ENCODE measurements at places on chromosomes 12 and 14.

DNA sequence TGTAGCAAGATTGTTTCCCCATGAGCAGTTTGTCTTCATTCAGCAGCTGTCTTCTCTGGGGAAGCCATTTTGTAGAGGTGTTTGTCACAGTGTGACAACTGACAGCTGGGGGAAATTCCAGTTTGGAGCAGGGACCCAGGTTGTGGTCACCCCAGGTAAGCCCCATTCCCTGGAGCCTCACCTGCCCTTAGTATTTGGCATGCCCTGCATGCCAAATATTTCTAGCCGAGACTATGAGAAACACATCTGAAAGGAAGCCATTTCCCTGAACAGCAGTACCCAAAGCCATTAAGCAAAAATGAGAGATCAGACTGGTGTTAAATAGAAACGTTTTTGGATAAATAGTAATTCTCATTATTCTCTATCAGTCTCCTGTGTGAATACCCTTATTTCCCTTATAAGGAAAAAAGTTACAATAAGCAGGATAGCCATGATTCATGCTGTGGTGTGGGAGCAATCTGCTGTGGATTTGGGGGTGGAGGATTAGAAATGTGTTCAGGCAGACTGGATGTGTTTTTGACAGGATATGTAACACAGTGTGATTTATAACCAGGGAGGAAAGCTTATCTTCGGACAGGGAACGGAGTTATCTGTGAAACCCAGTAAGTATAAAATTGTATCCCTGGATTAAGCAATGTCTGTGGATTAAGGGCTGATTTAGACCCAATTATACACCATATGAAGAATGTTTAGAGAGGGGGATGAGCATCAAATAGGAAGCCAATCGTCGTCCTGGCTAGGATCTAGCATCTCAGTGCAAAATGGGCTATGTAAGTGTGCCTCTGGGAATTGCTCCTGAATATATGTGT, 68.9 kb downstream of the DAD1 start:
- no peak overlapping the region for H3K27ac ChIP-seq
- no peaks in the 10 kb centered on the region for H3K36me3 ChIP-seq
- H3K4me3 ChIP-seq, result no peak overlapping the region
- H3K4me1 ChIP-seq, result peaks cover 7% of the 10 kb centered on the region
- H3K27me3 ChIP-seq, result no peaks in the 10 kb centered on the region

DNA sequence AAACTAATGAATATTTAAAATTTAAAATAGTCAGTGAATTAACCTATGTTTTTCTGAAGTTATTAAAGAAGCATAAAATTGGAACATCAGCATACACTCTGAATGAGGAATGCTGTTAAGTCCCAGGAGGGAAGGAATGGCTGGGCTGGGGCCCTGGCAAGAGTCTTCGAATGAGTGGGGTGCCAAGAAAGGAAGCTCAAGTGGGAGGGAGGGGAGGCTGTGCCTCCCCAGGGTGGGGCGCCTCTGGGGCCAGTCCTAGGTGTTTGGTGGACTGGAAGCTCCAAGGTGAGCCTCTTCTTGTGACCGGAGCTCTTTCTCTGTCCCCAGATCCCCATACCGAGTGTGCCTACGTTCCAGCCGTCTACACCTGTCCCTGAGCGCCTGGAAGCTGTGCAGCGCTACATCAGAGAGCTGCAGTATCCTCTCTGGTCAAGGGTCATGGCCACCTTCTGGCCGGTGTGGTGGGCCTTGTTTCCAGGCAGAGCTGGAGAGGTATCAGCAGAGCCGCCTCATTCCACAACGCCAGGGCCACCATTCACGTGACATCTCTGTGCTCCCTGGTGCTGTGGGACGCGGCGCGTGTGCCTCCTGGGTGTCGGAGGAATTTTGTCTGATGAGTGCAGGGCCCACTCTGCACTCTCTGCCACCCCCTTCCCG, 8.5 kb downstream of the VASH1 start:
- peaks cover 11% of the 10 kb centered on the region for H3K27me3 ChIP-seq
- H3K27ac ChIP-seq, result no peak overlapping the region
- DNase-seq, result no peak
- peaks cover 2% of the 10 kb centered on the region for H3K36me3 ChIP-seq
- no peak overlapping the region for H3K4me3 ChIP-seq
- H3K4me1 ChIP-seq, result peaks cover 20% of the 10 kb centered on the region

DNA sequence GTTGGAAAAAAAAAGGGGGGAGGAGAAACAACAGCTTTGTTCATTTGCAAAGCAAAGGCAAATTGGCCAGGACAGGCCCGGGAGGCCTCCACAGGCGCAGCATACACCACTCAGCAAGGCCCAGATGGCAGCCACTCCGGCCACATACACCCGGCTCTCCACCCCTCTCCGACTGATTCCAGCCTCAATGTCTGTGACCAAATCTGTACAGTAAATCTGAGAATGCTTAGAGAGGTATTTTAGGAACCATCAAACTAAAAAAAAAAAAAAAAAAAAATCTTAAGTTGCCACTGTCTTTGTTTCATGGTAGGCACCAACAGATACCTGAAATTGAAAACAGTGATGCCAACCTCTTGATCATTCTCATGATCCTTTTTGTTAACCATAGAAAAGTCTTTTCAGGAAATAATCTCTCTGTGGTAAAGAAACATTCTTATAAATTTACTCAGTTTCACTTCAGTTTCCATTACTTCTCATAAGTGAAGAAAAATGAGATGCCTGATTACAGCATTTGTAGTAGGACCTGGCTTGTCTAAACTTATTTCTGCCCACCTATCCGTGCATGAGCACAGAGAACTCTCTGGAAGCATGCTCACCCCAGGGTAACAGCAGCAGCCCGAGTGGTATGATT, 20.2 kb downstream of the VPS37B start:
- H3K4me3 ChIP-seq, result no peak overlapping the region
- no peak overlapping the region for H3K27ac ChIP-seq
- no peak for DNase-seq
- H3K36me3 ChIP-seq, result peaks cover 6% of the 10 kb centered on the region
- peaks cover 23% of the 10 kb centered on the region for H3K4me1 ChIP-seq

DNA sequence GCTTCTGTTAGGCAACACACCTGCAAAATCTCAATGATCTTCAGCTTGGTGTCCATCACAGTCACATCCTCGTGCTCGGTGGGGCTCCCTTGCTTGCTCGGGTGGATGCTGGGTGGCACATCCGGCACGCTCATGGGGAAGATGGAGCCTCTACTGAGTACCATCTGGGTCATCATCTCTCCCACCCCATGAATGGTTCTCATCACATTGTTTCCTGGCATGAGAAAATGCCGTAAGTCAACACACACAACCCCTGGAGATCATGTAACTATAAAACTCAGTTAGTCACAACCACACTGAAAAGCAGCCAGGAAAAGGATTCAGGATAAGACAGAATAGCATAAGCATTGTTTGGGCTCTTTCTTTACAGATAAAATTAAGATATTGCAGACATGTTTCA, 201.1 kb downstream of the ITPR2 start:
- no peak overlapping the region for H3K4me3 ChIP-seq
- no peak for DNase-seq
- no peaks in the 10 kb centered on the region for H3K27me3 ChIP-seq
- H3K4me1 ChIP-seq, result no peaks in the 10 kb centered on the region

All from large intestine (tissue), 12 donors.